ENCODE measurements at places on chromosomes 4 and X. TPM values are rescaled to one million over a fixed set of nuclear protein-coding genes. Genes with fewer than 3 reads are reported as not detected.

The SATL1 gene
- 0.35 TPM for total RNA-seq

The FAM47E gene
- total RNA-seq, result 11.1 TPM

The FOXR2 gene
- not detected for total RNA-seq

The ADGRL3 gene
- total RNA-seq, result 53.1 TPM

The PPAT gene
- total RNA-seq, result 13.3 TPM

The UGT2B10 gene
- total RNA-seq, result not detected

Measured in metanephros (tissue), 2 donors.